ENCODE measurements at places on chromosomes 11 and 22. TPM values are rescaled to one million over a fixed set of nuclear protein-coding genes. Genes with fewer than 3 reads are reported as not detected.

GRCh38 chr11:76773921-76774361 lies 9.2 kb upstream of the TSKU start:
- no peak for DNase-seq

GPR83 gene
- not detected for total RNA-seq

CHRNA10 gene
- 1.1 TPM for total RNA-seq

TUBA8 gene
- not detected for total RNA-seq

- no peak for DNase-seq
Measured at GRCh38 chr11:128840137-128840536, 27.0 kb downstream of the KCNJ1 start.

DRD2 gene
- total RNA-seq: not detected

ME3 gene
- 56.9 TPM for total RNA-seq

GRCh38 chr11:133949129-133949528 lies 7.6 kb downstream of the IGSF9B start:
- no peak for DNase-seq

CRYBB1 gene
- not detected for total RNA-seq

DNA sequence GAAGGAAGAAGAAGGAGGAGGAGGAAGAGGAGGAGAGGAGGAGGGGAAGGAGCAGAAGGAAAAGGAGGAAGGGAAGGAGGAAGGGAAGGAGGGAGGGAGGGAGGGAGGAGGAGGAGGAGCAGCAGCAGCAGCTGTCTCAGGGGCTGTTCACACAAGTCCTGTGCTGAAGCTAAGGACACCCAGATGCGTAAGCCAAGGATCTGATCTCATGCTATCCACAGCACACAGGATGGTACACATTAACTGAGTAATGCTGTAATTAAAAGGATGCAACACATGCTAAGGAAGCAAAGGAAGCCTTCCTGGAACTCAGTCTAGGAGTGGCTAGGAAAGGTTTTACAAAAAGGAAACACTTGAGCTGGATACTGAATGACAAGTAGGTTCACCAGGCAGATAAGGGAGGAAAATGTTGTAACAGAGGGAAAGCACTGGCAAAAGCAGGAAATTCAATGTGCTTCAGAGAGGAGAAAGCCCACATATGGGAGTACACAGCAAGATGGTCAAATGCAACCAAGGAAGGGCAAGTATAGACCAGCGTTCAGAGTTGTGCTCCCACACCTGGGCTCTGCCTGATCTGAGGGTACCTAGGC lies 32.0 kb downstream of the TRIM66 start:
- DNase-seq: peak; percentile 66
